ENCODE measurements at places on chromosomes 7 and 10. TPM values are rescaled to one million over a fixed set of nuclear protein-coding genes. Genes with fewer than 3 reads are reported as not detected.

- DNase-seq: no peak
Measured at GRCh38 chr7:156895024-156895780, 2.2 kb upstream of the LMBR1 start.

DNA sequence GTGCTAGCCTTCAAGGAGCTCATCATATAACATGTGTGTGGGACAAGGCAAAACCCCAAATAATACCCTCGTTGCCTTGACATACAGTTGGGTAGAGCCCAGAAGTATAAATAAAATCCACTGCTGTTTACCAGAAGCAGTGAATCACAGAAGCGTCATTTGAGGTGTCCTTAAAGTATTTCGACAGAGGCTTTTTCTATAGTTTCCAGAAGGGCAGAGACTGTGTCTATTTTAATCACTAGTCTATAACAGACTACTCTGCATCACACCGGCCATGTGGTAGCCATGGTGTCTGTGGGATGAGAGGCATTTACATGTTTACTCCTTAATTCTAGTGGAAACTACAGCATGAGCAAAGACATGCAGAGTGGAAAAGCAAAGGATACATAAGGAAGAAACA, 131.3 kb downstream of the CTTNBP2 start:
- DNase-seq: no peak

GRCh38 chr7:141354251-141354650, 197.0 kb upstream of the AGK start:
- no peak for DNase-seq

DNA sequence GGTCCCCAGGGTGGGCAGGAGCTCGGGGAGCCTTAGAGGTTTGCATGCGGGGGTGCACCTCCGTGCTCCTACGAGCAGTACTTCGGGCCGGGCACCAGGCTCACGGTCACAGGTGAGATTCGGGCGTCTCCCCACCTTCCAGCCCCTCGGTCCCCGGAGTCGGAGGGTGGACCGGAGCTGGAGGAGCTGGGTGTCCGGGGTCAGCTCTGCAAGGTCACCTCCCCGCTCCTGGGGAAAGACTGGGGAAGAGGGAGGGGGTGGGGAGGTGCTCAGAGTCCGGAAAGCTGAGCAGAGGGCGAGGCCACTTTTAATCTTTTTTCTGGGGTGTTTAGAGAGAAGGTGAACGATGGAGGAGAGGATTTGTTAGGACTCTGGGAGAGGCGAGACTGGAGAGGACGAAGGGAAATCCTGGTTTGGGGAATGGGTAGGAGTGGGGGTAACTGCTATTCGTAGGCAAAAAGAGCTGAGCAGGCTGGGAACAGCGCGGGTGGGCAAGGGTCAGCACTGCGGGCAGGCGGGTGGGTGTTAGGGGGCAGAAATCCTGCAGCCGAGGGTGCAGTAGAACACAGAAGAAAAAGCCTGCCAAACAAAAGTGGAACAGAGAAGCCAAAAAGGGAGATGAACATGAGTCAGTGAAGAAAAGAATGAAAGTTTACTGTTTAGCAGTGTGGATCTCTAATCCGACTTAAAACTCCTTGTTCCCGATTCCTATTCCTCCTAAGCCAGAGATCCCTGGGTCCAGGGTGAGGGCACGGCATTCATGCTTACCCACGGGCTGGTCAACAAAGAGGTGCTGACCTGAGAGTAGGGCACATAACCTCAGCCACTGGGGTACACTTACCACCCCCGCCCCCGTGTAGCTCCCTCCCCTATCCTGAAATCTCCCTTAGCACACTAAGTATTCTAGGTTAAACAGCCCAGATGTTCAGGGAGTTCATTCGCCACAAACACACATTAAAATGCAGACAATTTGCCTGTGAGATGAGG, 26.9 kb downstream of the PRSS2 start:
- no peak for DNase-seq

The PSD gene
- total RNA-seq: 0.18 TPM

DNA sequence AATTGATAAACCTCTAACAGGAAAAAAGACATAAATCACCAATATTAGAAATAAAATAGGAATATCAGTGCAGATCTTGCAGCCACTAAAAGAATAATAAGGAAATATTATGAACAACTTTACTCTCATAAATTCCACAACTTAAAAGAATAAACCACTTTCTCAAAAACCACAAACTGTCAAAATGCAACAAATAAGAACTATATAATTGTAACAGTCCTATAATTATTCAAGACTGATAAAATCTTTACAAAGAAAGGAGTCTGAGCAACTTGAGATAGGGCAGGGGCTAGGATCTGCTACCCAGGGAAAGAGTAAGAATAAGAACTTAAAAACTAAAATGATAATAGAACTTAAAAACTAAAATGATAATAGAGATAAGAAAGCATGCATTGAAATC, 169.5 kb upstream of the GDF10 start:
- no peak for DNase-seq

GRCh38 chr7:143408252-143408685, 387 bp downstream of the EPHA1 start:
- no peak for DNase-seq

DNA sequence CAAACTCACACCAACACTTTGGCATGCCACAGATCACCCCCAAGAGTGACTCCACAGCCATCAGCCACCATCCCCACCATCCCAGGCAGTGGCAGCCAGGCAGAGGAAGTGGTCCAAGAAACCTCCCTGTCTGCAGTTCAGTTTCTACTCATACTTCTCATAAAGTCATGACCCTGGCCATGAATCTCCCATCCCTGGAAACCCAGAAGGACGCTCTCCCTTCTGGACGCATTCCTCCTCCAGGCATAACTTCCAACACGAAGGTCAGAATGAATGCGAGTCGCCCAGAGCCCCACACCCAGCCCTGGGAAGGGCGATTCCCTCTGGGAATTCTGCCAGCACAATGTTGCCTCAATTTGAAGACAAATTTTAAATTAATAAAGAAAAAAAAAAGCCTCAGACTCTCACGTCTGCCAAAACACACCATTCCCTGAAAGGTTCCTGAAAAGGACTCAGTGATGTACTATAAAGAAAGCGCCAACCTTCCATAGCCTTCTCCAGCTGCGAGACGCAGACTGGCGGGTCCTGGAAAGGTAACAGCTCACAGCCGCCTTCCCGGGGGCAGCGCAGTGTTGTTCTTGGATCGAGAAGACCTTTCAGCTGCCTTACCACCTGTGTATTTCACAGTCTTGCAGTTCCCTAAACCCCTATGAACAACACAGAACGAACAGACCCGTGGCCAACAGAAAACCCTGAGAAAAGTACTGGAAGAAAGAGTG, 307.6 kb downstream of the FRMD4A start:
- DNase-seq: no peak

The SNCG gene
- total RNA-seq: 699 TPM

GRCh38 chr10:63522277-63522687, 1.1 kb downstream of the REEP3 start:
- DNase-seq: peak; percentile 75

DNA sequence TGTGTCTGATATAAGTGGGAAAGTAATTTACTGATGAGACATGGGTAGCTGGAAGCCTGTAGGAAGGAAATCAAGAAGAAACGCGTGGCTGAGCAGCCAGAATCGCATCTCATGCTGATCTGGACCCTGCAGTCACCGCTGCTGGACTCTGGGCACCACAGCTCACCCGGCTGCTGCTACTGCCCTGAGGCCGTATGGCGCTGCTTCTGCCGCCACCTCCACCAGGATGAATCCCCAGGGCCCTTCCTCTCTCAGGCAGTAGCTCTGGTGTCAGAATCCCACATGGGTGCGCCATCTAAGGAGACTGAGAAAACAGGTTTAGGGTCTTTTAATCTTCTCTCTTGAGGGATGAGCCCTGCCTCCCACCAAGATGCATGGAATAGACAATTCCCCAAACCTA, 70.3 kb upstream of the AGK start:
- no peak for DNase-seq

DNA sequence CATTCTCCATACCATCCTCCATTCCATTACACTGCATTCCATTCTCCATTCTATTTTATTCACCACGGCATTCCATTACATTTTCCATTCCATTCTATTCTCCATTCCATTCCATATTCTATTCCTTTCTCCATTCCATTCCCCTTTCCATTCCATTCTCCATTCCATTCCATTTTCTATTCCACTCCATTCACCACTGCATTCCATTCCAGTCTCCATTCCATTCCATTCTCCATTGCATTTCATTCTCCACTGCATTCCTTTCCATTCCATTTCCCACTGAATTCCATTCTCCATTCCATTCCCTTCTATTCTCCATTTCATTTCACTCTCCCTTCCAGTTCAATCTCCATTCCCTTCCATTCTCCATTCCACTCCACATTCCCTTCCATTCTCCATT, 79.6 kb downstream of the NSUN6 start:
- no peak for DNase-seq

DNA sequence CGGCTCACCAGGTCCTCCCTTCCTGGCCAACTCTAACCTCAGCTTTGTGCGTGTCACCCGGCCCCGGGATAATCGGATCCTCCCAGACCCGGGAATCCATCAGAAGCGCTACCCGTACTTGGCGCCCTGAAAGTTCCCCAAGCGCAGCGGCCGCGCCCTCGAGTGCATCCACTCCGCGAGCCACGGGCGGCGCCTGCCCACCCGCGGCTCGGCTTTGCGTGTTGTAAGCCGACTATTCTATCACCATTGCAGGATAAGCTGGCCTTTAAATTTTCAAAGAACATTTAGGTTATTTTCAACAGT, 35.7 kb upstream of the EBLN1 start:
- DNase-seq: no peak

The FRMD4A gene
- total RNA-seq: not detected

The MARCHF5 gene
- total RNA-seq: 1.9 TPM

- DNase-seq: no peak
Measured at GRCh38 chr10:91287912-91288311, 67.4 kb downstream of the PCGF5 start.

GRCh38 chr7:132519936-132520335, 56.3 kb downstream of the PLXNA4 start:
- no peak for DNase-seq

The CYP3A7 gene
- not detected for total RNA-seq

The CXCL12 gene
- not detected for total RNA-seq

- DNase-seq: no peak
Measured at GRCh38 chr7:50791363-50791937, 8.8 kb upstream of the GRB10 start.

DNA sequence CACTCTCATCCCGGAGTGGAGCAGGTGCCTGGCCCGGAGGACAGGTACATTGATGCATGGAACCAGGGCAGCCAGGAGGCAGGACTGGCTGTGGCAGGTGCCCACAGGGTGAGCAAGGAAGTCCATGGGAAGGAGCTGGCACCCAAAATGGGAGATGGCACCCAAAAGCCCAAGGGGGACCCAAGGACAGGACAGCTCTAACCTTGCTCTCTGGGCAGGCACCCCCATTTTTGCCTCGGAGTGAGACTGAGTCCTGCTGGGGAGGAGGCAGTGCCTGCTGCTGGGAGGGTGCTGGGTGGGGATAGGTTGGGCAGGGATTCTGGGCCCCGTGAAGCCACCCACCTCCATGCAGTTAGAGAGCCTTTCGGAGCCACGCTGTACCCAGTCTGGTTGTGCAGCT, 234.5 kb downstream of the TCERG1L start:
- no peak for DNase-seq

The LRRC72 gene
- total RNA-seq: not detected

DNA sequence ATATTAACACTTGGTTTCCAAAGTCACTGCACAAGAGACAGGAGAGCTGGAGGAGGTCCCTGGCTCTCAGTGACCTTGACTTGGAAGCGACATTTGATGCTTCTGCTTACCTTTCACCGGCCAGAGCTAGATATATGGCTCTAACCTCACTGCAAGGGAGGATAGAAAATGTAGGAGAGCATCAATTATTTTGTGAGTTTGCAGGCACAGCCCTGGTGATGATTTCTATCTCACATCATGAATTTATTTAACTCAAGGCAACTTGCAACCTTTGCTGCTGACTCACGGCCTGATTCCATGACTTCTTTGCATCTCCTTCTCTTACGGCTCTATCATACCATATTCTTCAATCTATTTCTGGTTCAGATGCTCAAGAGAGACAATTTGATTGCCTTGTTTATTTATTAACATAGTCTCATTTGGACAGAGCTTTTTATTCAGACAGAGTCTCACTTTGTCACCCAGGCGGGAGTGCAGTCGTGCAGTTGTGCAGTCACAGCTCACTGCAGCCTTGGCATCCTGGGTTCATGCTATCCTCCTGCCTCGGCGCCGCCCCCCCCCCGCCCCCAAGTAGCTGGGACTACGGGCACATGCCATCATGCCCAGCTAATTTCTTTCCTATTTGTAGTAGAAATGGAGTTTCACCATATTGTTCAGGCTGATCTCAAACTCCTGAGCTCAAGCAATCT, 196.0 kb downstream of the REEP3 start:
- DNase-seq: no peak

GRCh38 chr10:133163889-133164815, 4.1 kb downstream of the KNDC1 start:
- no peak for DNase-seq

The CTAGE15 gene
- total RNA-seq: 0.51 TPM

- peak; percentile 22 for DNase-seq
Measured at GRCh38 chr7:145848691-145849090, 267.9 kb upstream of the CNTNAP2 start.

The UBN2 gene
- total RNA-seq: 4.6 TPM

The LRMDA gene
- total RNA-seq: not detected

GRCh38 chr7:25537662-25538375, 309.5 kb upstream of the NPVF start:
- DNase-seq: no peak
